ENCODE measurements at places on chromosomes 1 and 21.

GRCh38 chr1:58627221-58627620 lies 50.2 kb upstream of the TACSTD2 start:
- DNase-seq = no peak

DNA sequence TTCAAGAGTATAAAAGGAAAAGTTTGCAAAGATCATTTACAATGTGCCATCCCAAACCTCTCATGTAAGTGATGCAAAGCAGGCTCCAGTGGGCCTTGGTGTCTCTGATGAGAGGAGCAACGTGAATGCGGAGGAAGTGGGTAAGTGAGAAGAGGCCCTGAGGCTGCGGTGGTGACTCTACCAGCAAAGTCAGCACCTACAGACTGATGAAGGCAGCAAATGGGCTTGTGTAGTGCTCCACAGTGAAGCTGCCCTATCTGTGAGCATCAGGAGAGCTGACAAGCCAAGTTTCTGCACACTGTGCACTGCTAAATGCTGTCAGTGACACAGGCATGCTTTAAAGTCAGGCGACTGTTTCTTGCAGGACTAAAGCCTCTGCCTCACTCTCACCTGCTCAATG lies 15.6 kb upstream of the RAP1A start:
- peak; percentile 87 for DNase-seq

DNA sequence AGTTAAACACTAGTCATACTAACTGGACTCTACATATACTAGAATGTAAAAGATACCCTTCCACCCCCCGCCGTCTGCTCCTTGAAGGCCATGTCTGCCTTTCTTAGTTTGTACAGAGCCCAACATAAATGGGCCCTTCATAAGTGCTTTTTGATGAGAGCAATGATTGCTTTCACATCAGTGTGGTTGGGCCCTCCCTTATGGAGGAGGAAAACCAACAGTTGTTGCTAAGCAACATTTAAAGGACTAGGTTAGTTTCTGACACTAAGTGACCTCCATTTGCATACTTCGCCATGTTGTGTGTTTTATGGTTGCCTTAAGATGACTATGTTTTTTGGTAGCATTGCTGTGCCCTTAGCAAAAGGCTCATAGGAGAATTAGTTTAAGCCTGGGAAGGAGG lies 182.0 kb upstream of the SGIP1 start:
- peak; percentile 33 for DNase-seq

- DNase-seq = no peak
These were observed 47.2 kb downstream of the LRRC53 start for GRCh38 chr1:74465193-74465681.

GRCh38 chr1:53663529-53664300 lies 75.2 kb downstream of the GLIS1 start:
- no peak for DNase-seq

GRCh38 chr1:174198202-174198601 lies 38.9 kb downstream of the RABGAP1L start:
- no peak for DNase-seq
